GM06990 (cell line): ENCODE measurements at places on chromosomes 2 and 18.
A peak's percentile ranks its signal among the peaks of the same experiment; 100 is the strongest.

DNA sequence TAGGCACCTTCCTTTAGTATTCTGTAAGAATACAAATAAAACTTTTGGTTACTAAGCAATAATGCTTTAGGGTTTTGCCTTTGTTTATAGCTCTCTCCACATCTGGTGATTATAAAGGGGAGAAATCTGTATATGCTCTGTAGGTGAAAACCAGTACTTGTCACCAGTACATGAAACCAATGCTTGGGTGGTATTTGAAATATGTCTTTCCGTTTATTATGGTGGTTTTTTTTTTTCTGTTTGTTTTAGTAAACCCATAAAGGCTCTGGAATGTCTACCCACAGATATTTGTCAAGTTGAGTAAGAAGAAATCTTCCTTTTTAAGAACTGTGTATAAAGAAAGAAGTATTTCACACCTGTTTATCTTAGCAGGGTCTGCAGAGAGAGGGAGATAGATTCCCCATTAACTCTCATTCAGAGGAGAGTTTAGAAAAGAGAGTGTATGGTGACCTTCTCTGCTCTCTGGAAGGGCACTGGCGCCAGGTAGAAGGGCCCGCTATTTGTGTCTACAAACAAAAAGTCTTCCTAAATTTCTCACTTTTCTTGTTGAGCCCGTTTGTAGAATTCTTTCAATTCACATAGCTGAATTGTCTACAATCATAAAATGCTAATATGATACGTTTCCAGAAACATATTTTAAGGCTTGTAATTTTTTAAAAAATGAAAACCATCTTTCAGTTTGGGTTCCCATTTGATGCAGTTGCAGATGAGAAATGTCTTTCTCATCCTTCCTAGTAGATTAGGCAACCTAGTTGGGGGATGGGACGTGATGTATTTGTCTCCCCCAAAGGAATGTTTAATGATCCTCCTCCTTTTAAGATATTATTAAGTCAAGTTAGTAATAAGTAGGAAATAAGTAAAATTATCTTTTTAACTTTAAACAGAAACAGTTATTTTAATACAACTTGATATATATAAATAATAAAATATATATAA lies 33.9 kb downstream of the MAP3K20 start:
- no peak for DNase-seq

GRCh38 chr2:159366538-159366937 lies 80.0 kb upstream of the WDSUB1 start:
- no peak for DNase-seq

DNA sequence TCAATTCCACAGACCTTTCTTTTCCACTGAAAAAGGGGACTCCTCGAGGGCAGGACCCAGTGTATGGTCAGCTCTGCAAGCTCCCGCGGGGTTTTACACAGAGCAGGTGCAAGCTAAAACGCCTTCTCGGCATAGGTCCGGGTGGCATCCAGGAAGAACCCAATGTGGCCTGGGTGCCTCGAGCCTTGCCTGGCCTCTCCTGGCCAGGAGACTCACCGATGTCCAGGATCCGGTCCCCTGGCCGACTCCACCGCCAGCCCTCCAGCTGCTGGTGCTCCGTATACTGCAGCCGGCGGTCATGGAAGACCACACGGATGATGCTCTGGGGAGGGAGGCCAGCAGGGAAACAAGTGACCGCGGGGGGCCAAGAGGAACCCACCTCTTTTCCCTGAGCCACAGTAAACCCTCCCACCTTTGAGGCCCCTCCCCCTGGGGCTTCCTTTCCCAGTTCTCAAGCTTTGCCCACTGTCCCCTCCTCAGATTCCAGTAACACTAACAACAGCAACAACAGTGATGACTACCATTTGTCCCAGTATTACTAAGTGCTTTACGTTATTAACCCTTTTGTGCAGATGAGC lies 36.1 kb downstream of the TFCP2L1 start:
- no peak for DNase-seq

DNA sequence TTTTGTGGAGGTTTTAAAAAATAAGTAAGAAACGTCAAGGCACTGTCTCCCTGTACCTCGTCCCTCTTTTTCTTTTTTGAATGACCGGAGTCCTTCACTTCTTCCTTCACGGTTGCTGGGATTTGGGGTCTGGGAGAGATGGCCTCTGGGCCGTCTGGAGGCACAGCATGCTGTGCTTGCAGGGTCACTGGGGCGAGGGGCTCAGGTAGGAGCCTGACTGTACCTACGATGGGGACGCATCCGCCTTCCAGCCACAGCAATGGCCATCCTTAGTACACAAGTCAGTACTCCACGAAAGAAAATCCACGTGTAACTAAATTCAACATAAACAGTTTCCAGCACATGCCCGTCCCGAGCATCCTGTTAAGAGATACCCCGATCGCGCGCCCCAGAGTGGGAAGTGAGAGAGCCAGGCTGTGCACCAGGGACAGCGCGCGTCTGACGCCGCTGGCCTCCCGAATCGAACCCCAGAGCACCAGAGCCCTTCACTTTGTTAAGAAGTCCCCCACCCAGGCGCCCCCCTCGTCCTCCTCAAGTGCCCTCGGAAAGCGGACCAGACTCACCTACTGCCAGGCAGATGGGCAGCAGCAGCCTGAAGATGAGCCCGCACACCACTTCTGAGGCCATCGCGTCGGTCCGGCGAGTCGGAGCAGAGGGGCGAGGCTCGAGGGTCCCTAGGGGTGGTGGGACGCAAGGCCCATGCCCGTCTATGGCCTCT lies 1.2 kb downstream of the PIEZO2 start:
- peak; percentile 53 for DNase-seq

DNA sequence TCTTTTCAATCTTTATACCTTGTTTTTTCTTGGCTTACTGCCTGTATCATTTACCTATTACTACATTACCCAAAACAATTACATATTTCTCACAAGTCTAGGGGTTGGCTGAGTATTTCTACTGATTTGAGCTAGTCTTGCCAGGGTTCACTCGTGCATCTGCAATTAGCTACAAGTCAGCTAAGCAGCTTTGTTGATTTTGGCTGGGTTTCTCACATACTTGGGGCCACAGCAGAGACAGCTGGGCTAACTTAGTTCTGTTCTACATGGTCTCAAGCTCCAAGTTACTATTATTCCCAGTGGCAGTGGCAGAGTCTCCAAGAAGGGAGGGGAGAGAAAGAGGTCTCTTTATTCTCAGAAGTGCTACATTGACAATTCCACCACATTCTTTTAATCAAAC lies 54.7 kb upstream of the SP5 start:
- DNase-seq: no peak

- DNase-seq: no peak
Measured at GRCh38 chr2:46148369-46148736, 148.9 kb upstream of the EPAS1 start.

- DNase-seq: no peak
Measured at GRCh38 chr18:21277578-21277977, 35.5 kb downstream of the GREB1L start.

- no peak for DNase-seq
Measured at GRCh38 chr2:95384854-95385569, 17.5 kb upstream of the FAHD2A start.

DNA sequence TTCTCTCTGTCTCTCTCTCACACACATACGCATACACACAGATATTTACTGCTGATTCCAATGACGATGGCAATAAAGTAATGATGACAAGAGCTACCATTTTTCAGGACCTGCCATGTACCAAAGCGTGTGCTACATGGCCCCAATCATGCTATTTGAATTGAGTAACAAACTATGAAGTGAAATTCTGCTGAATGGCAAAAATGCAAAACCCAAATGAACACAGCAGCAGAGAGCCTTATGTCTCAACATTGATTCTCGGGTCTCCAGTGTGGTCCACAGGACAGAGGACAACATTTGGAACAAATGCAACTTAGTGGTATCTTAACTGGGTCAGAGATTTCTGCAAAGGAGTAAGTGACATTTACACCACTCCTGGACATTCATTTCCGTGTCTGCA lies 117.4 kb downstream of the PIEZO2 start:
- no peak for DNase-seq

DNA sequence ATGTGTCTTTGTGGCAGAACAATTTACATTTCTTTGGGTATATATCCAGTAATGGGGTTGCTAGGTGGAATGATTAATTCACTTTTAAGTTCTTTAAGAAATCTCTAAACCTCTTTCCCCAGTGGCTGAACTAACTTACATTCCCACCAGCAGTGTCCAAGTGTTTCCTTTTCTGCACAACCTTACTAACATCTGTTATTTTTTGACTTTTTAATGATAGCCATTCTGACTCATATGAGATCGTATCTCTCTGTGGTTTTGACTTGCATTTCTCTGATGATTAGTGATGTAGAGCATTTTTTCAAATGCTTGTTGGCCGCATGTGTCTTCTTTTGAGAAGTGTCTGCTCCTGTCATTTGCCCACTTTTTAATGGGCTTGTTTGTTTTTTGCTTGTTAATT lies 43.1 kb upstream of the PTH2R start:
- DNase-seq: no peak

DNA sequence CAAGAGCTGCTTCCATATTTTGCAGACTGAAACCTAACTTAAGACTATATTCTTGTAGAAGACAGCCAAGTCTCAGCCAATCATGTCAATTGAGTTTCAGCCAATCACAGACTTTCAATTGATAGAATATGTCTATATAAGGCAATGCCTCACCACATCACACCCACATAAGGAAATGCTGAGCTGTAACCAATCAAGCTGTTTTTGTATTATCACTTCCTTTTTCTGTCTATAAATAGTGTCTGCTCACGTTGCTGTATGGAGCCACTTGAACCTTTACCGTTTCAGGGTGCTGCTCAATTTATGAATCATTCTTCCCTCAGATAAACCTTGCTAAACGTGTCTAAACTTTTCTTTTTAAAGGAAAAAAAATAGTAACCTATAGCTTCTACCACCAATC lies 1554.4 kb upstream of the LRRTM1 start:
- no peak for DNase-seq

DNA sequence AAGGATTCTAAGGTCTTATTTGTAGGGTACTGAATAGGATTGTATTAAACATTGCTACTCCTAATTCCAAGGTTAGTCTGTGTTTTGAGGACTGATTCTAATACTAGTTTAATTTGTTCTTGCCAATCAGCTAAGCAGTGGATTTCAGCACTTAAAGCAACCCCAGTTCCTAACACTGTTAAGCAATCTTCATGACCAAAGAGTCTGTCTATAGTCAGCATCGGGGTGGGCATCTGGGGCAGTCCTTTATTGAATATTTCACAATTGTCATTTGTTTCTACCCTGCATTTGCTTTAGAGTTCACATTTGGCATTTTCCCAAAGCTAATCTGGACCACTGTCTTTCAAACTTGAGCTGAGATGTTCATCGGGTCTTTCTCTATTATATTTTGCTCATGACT lies 248.0 kb upstream of the TANK start:
- no peak for DNase-seq
